ENCODE measurements at places on chromosomes 4 and X. TPM values are rescaled to one million over a fixed set of nuclear protein-coding genes. Genes with fewer than 3 reads are reported as not detected.

PDGFRA gene
- total RNA-seq: 154 TPM

GRCh38 chr4:101910786-101911373 is 120.3 kb downstream of the BANK1 start:
- no peak for DNase-seq

DNA sequence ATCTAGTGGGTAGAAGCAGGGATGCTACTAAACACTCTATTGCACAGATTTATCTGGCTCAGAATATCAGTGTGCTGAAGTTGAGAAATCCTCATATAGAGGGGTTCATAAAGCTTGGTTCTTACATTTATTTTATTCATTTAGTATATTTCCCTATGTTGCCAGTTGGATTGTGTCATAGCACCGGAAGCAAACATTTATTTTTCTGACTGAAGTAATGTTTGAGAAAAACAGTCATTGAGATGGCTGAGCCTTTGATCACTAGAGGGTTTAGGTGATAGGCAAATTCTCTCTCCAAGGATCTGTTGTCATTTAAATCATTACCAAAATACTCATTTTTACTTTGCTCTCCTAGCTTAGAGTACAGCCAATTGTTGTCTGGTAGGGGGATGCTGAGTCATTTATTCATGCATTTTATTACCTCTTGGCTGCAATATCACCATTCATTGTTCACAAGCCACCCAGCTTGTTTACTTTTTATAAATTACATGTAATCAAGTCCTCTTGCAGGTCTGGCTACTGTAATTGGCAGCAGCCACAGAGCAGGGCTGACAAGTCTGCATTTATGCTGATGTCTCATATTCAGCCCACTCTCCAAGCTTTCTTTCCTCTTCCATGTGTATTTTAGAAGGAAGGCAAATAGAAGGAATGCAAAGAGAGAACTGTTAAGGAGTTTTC is 15.2 kb downstream of the GAB1 start:
- no peak for DNase-seq

- DNase-seq: no peak
Observed at GRCh38 chr4:180310616-180311015, 1932.6 kb upstream of the TENM3 start.

TMPRSS11B gene
- total RNA-seq: not detected

DNA sequence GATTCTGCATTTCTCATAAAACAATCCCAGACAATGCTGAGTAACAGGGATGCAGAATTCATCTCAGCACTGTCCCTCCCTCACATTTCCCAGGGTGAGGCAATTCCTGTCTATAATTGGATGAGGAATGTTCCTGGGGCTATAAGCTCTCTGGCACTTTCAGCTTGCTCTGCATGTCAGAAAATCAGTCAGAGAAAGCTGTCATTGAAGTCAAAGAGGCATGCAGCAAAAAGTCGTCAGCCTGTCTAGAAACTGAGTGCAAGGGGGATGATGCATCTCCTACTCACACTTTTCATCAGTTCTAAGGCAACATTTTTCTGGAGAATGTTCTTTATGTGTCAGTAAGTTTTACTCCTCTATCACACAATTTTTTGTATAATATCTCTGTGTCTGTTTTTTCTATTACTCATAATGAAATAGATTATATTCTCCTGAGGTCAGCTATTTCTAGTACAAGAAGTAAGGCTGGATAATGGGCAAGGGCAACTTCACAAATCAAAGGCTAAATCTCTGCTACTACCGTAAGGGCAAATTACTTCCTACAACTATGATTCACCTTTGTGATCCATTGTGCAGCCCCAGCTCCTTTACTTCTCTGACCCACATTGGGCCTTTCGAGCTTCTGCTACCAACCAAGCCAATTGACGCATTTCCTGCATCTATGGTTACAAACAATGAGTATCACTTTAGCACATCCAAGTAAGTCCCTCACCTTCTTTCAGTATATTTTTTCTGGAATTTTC is 56.0 kb downstream of the TASL start:
- no peak for DNase-seq

DNA sequence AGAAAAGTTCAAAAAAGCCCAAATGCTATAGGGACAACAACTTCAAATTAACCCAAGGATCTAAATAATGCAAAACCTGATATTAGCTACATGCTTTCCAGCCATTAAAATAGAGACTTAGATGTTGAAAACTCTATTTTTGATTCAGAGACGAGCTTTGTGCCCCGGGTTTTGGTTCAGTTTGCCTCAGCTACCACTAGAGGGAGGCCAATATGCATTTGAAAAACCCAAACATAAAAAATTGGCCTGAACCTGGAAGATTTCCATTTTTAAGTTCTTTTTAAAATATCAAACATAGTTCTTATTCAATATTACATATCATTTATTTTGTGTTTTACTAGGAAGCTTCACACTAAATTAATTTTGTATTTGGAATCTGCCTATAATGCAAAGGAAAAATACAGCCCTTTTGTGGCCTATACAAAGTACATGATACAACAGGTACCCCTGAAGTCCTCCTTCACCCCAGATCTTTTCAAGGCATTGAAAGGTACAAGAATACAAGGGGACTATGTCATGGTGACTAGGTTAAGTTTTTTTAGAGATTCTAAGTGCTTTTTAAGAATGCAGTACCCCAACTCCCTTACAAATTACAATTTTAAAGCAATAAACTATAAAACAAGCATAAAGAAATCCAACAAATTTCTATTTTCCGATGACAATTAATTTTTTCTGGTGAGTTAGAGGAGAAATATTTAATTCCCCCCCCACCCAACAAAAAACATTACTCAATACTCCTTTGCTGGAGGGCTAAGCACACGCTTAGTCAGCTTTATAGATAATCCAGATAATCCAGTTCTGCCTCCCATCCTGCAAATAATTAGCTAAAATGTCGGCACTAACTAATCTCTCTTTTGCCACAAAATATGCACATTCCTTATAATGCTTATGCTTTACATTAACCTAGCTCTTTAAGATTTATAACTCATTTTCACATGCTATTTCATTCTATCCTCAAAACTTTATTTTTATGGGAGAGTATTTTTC is 97.7 kb upstream of the PTPN13 start:
- no peak for DNase-seq

- no peak for DNase-seq
Observed at GRCh38 chr4:184548648-184549341, 74.4 kb upstream of the IRF2 start.

- no peak for DNase-seq
Observed at GRCh38 chr4:176534566-176534965, 214.8 kb downstream of the SPCS3 start.

GRCh38 chrX:97016106-97016505 is 132.4 kb downstream of the RPA4 start:
- no peak for DNase-seq

- no peak for DNase-seq
Observed at GRCh38 chr4:183729069-183729406, 69.9 kb downstream of the TRAPPC11 start.

DNA sequence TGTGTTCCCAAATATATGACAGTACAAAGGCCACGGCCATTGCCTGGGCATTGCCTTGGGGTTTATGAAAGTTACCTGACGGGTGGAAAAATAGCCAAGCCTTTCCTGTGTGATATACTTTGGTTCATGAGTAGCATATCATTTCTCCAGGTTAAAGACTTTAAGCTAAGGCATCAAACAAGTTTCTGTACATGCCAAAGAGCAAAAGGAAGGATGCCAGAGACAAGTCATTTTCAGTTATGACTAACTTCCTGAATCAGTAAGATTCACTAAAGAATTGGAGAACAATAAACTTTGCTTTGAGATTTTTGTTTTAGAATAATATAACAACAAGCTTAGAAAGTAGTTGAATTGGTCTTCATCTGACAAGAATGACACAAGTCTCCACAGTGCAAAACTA is 9.7 kb upstream of the GUF1 start:
- no peak for DNase-seq

ASMT gene
- not detected for total RNA-seq

OPRPN gene
- total RNA-seq: not detected

DNA sequence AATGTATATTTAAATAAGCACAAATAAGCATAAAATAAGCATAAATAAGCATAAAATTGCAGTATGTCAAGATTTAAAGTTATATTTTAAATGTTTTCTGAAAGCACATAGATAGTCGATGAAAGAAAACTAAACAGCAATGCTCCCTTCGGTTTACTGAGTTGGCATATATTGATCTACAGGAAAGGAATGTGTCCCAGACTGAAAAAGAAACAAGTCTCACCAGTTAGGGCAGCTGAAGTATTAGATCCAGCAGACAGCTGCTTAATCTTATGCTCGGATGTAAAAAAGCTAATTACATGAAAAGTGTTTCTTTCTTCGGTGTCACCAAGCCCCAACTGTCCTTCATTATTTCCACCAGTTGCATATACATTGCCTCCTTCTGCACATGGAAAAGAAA is 8.7 kb downstream of the RPGR start:
- no peak for DNase-seq

Data from breast epithelium (tissue), 4 donors.